ENCODE measurements at places on chromosomes 3 and 15. TPM values are rescaled to one million over a fixed set of nuclear protein-coding genes. Genes with fewer than 3 reads are reported as not detected.

Gene SLC26A6
- total RNA-seq = 26.4 TPM

Gene GABPB1
- 45.7 TPM for total RNA-seq

Gene CHMP2B
- 31.2 TPM for total RNA-seq

Gene GOLGA6A
- total RNA-seq = 0.07 TPM

Gene BNC1
- total RNA-seq = not detected

Gene ATP13A3
- 144 TPM for total RNA-seq

Gene CSTA
- total RNA-seq = not detected
